ENCODE measurements at places on chromosomes 6 and 20.
A peak's percentile ranks its signal among the peaks of the same experiment; 100 is the strongest.

DNA sequence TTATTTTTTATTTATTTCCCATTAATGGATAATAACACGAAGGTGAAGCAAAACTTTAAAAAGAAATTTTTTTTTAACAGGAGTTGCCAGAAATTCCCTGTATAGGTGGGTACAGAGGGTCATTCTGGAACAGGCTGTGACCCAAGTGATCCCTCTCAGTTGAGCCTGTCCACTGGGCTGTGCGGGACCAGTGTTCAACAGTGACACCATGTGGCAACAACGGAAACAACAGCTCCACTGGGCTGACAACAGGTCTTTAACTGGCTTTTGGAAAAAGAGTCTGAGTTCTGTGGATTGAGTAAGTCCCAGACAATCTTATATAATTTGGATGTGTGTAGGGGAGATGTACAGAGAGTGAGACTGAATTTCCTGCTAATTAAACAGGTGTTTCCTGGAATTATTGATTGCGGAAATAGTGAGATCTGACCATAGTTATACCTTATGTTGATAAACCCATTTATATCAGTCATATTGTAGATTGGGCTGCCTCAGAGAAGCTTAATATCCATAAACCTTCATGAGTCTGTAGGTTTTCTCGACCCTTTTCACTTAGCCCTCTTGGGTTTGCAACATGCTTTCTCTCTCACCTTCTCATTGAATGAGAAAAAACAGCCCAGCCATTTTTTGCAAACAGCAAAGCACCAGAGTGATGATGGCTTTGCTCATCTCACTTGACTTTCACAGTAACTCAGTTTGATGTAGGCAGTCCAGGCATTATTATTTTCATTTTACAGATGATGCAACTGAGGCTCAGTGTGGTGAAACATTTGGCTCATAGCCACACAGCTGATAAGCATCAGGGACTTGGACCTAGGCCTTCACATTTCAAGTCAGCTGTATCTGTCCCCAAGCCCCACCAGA is 17.5 kb downstream of the KIAA1755 start:
- DNase-seq: no peak

DNA sequence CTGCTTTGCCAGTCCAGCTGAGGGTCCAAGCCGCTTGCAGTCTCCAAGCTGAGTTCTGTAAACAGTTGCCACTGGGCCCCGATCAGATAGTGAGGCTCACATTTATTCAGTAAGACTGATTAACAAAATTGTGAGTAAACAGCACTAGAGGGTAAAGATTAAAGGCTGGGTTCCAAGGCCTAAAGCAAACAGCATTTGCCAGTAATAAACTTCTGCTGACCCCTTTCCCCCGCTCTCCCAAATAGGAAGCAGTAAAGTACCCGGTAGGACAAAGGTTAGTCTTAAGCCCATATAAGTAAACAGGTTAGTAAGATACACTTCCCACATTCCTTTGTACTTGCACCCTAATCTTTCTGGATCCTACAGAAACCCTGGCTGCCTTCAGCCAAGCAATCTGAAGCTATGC is 181.8 kb downstream of the MEI4 start:
- DNase-seq: no peak

GRCh38 chr6:23282252-23283021 is 713.1 kb downstream of the HDGFL1 start:
- no peak for DNase-seq

DNA sequence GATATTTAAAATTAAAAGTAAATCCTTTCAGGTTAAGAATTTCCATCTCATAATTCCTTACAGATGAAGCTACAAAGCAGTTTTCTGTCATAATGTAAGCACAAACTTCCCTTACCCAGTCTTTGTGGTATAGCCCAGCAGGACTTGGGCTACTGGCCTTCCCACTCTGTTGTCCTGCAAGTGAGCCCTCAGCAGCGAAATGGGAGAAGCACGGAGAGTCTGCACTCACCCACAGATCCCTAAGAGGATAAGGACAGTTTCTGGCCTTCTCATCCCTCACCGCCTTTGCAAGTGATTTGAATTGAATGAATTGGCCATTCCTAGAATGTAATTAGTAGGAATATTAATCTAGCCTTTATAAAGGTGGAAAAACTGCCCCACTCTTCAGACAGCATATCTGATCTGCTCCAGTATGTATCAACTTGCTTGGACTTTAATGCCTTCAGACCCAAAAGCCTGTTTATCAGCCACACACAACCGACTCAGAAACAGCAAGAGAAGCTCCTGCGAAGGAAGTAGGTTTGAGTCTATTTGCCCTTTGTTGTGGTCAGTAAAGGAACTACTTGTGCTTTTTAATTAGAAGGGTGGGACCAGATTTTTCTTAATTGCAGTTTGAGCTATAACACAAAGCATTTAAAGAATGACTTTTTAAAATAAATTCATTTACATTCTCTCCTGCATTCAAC is 29.9 kb upstream of the PRDM1 start:
- DNase-seq: no peak

DNA sequence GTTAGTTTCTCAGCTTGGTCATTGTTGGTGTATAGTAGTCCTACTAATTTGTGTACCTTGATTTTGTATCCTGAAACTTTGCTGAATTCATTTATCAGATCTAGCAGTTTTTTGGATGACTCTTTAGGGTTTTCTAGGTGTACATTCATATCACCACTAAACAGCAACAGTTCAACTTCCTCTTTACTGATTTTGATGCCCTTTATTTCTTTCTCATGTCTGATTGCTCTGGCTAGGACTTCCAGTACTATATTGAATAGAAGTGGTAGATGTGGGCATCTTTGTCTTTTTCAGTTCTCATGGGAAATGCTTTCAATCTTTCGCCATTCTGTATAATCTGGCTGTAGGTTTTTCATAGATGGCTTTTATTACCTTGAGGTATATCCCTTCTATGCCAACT is 61.3 kb upstream of the HEY2 start:
- DNase-seq: no peak

- no peak for DNase-seq
These were observed 1.5 kb downstream of the SLC9A8 start for GRCh38 chr20:49814057-49814694.

DNA sequence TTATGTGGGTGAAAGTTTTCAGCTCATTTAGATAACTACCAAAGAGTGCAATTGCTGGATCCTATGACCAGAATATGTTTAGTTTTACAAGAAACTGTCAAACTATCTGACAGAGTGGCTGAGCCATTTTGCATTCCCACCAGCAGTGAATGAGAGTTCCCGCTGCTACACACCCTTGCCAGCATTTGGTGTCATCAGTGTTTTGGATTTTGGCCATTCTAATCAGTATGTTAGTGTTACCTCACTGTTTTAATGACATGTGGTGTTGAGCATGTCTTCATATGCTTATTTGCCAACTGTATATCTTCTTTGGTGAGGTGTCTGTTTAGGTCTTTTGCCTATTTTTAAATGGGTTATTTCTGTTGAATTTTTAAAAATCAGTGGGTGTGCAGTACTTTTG is 120.9 kb downstream of the CFAP61 start:
- DNase-seq: no peak

- DNase-seq: no peak
These were observed 8.9 kb downstream of the EHMT2 start for GRCh38 chr6:31888276-31889258.

DNA sequence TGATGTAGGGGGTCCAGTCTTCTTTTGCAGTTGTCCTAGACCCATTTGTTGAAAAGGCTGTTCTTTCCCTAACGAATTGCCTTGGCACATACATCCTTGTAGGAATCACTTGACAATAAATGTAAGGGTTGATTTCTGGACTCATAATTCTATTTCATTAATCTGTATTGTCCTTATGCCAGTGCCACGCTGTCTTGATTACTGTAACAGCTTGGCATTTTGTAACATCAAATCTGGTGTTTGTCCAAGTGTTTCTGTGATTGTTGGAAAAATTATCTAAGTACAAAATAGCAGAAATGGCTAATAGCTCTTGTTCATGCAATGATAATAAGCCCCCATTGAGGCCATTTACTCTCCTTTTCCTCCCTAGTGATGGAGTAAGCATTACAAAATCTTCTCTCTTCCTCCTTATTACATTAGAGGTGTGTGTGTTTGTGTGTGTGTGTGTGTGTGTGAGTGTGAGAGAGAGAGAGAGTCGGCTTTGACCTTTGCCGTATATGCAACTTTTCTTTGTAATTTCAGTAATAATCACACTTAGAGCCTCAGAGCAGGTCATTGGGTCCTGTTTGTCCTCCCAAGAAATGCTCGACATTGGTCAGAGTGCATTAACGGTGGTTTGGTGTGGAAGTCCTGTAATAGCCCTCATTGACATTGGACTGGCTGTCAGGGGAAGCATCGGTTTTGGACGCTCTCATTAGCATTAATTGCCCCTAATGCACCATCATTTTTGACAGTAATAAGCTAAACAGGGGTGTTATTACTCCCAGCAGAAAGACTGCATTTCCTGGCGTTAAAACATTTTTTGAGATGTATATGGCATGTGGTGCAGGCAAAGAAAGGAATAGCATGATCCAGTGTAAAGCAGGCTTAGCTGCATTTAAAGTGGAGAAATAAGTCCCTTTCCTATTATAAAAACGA is 40.7 kb upstream of the MROH8 start:
- DNase-seq: no peak

DNA sequence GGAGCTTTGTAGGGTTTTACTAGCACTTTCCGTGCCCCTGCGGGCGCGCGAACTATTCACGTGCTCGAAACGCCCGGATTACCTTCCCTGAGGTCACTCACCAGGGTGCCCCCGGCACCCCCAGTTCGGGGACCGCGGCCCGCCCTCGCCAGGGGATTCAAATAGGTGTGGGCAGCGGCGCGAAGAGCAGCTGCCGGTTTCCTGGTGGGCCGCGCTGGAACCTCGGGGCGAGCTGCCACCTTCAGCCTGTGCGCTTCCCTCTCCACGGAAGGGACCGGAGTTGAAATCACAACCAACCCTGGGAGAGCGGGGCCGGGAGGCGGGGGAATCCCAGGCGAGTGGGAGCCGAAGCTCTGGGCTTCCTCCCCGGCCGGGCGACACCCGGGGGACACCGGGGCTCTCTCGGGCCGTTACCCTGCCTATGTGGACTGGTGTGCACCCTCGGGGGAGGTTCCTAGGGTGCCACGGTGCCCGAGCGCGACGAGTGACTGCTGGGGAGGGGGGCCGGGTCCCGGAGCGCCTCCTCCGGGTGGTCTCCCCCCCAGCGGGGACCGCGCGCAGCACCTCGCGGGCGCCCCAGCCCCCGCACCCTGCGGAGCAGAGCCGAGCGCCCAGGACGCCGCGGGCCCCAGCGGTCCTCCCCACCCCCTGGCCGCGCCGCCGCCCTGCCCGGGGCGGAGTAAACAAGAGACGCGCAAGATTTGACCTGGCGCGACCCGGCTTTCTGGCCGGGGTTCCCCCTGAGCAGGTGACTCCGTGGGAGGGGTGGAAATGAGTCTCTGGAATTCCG is 2.1 kb upstream of the HIVEP2 start:
- peak; percentile 57 for DNase-seq

GRCh38 chr6:35924146-35924545 is 3.2 kb upstream of the SRPK1 start:
- no peak for DNase-seq

DNA sequence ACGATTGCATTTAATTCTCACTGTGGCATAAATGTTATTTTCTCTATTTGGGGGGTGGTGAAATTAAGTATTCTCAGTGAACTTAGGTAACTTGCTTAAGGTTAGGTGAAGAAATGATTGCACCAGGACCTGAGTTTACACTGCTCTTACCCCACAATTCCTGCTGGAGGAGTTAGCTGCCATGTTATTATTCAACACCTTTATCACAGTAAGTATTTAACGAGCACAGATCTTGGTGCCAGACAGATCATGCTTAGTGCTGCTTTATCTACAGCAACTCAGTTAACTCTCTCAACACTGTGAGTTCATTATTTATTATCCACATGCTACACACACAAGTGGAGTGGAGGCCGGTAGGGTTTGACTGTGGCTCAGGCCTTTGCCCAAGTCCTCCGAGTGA is 249.7 kb downstream of the TMEM242 start:
- no peak for DNase-seq

DNA sequence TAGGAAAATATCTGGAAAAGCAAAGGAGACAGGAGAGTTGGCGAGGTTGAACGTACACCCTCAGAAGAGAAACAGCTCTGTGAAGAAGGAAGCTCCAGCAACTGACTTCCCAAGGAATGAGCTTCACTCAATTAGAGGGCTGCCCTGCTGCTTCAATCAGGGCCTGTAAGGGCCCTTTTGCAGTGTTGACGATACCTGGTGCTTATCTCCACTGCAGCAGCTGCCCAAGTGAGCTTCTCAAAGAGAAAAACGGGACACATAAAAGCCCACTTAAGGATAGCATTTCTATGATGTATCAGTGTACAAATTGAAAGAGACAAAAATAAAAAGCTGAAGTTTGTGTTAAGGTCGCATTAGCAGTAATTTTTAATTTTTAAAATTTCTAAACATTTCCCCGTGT is 16.4 kb downstream of the SEC63 start:
- no peak for DNase-seq

- DNase-seq: no peak
These were observed 14.2 kb downstream of the EBF4 start for GRCh38 chr20:2706688-2707352.

GRCh38 chr6:88455317-88455716 is 289.2 kb upstream of the CNR1 start:
- DNase-seq: no peak

GRCh38 chr6:169157197-169158148 is 96.2 kb downstream of the THBS2 start:
- DNase-seq: no peak

- no peak for DNase-seq
These were observed 236.4 kb downstream of the LRFN2 start for GRCh38 chr6:40350747-40351217.

GRCh38 chr6:100023798-100024197 is 29.8 kb upstream of the MCHR2 start:
- no peak for DNase-seq

DNA sequence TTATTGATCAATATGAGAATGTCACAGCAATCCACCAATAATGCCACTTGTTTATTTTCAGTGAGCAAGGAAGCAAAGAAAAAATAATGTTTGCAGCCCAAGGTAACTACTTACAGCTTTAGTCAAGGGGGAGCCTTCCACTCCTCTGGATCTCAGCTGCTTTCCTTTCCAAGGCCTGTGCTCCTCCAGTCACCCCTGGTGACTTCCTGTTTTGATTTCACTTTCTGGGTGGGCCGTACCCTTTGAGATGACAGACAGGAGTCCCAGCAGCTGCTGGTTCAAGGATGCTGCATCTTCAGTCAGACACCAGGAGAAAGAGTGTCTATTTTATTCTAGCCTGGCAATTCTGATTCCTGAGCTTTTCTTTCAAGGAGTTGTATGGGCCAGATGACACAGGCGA is 5.6 kb upstream of the VNN2 start:
- no peak for DNase-seq

DNA sequence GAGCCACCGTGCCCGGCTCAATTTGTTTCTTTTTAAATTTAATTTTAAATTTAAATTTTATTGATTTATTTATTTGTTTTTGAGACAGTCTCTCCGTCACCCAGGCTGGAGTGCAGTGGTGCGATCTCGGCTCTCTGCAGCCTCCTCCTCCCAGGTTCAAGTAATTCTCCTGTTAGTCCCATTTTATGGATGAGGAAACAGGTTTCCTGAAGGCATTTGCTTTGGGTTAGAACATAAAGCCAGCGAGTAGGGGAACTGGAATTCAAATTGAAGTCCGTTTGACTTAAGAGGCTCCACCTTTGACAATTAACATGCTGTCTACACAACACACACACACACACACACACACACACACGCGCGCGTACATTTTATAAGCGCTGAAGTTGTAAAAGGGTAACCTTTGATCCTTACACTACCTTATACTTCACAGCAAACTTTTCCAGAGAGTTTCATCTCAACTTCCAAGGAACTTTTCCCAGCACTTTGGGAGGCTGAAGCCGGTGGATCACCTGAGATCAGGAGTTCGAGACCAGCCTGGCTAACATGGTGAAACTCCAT is 232.0 kb downstream of the BCAS1 start:
- no peak for DNase-seq
